ENCODE measurements at places on chromosomes 16 and 17.
A peak's percentile ranks its signal among the peaks of the same experiment; 100 is the strongest.

GRCh38 chr16:25027281-25027680 is 12.1 kb upstream of the ARHGAP17 start:
- DNase-seq = no peak

GRCh38 chr16:7990626-7991260 is 599.6 kb downstream of the TMEM114 start:
- no peak for DNase-seq

GRCh38 chr17:64498308-64499203 is 1.7 kb upstream of the POLG2 start:
- DNase-seq = no peak

DNA sequence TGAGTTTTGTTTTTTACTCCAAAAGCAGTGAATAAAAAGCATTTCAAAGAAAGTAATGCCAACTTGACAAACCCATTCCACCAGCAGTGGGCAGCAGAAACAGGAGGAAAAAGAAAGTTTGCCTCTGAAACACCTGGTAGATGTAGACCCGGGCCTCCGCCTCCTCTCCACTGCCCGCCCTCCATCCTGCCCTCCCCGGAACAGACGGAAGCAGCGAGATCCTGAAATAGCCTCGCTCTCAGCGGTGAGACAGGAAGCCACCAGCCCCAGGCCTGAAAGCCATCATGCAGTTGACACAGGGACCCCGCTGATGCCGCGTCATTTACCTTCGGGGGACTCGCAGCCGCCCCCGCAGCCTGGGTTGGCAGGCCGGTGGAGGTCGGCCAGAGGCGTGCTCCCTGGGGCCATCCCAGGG is 67.8 kb downstream of the C16orf78 start:
- no peak for DNase-seq

DNA sequence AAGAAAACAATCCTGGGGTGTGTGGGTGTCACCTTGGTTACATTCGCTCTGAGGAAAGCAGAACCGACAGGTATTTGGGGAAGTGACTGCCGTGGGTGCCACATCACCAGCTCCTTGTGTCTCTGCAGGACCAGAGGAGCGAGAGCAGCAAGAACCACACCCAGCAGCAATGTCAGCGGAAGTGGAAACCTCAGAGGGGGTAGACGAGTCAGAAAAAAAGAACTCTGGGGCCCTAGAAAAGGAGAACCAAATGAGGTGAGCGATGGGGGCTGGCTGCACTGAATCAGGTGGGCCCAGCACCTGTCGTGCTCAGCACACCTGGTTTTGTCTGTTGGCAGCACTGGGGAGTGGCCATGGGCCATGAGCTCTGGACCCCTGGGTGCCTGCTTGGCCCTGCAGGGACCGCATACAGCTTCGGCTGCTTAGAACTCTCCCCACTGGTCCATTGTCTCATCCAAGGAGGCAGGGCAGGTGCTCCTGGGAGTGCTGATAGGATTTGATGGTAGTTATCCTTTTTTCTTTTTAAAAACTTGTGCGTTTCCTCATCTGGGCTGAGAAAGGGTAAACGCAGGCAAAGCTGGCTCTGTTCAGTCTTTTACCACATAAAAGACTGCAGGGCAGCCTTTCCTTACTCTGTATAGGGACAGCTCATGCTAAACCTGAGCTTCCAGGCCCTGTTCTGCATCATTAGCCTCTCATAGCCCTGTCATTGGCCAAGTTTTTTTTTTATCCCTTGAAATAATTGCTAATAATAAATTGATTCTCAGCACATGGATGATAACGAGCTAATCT is 29.4 kb downstream of the HMOX2 start:
- DNase-seq = no peak

- no peak for DNase-seq
Measured at GRCh38 chr16:21986692-21987246, 14.1 kb downstream of the PDZD9 start.

DNA sequence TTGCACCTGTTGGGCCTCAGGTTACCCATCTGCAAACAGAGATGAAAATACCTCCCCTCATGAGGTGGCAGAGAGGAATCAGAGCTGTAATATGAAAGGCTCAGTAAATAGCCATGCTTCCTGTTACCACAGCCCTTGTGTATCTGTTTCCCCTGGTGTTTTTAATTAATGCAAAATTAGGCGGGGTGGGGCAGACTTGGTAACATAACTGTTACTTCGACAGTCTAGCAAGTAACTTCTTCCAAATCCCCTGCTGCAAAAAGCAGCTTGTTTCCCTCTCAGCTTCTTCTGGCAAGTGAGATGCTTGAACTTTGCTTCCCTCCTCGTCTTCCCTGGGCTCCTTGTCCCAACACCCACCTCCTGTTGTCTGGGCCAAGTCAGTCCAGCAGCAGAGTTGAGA is 381.5 kb downstream of the CPPED1 start:
- DNase-seq = no peak

DNA sequence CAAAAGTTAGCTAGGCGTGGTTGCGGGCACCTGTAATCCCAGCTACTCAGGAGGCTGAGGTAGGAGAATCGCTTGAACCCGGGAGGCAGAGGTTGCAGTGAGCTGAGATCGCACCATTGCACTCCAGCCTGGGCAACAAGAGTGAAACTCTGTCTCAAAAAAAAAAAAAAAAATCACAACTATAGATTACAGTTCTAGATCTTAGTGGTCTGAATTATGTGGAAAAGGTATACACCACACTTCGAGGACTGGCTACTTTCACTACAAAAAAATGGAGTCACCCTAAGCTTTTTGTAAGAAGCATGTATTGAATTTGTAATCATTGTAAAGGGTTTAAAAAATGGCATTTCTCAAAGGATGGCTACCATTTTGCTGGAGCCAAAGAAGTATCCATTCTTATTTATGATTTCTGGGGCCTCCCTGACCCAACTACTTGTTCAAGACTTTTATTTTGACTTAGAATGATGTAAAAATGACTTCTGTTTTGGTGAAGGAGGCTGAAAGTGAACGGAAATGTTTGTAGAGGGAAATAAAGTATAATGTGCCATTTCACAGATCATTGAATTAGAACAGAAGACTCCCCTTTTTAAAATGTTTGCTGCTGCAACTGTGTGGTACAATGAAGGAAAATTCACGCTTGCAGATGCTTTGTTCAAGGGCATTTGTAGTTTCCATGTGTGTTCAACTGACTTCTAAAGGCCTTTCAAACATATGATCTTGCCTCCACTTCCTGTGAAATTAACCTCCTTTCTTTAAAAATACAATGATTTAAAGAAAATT is 37.1 kb upstream of the NOL11 start:
- DNase-seq = no peak

DNA sequence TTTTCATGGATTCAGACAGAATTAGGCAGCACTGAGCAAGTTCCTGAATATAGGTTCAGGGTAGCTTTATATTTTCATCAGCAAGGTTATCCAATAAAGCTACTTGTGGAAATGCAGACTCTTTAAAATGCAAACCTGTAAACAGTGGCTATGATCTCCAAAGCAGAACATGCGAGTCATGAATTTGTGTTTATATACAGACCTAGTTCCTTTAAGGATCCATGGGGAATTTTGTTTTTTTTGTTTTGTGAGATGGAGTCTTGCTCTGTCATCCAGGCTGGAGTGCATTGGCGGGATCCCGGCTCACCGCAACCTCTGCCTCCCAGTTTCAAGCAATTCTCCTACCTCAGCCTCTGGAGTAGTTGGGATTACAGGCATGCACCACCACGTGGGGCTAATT is 14.8 kb downstream of the CLEC16A start:
- DNase-seq = no peak

DNA sequence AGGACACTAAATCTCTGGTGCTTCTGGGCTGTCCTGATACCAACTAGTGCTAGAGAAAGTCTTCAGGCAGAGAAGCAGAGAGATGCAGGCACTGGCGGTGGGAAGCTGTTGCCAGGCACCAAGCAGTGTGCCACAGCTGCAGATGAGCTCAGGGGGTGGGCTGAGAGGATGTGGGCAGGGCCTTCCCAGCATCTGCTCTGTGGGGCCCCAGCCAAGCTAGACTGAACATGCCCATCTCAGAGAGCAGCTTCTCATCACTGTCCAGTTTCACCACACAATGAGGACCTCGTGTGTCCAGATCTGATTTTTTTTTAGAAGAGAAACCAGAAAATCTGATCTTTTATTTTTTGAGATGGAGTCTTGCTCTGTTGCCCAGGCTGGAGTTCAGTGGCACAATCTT is 17.1 kb downstream of the PSKH1 start:
- peak; percentile 19 for DNase-seq

DNA sequence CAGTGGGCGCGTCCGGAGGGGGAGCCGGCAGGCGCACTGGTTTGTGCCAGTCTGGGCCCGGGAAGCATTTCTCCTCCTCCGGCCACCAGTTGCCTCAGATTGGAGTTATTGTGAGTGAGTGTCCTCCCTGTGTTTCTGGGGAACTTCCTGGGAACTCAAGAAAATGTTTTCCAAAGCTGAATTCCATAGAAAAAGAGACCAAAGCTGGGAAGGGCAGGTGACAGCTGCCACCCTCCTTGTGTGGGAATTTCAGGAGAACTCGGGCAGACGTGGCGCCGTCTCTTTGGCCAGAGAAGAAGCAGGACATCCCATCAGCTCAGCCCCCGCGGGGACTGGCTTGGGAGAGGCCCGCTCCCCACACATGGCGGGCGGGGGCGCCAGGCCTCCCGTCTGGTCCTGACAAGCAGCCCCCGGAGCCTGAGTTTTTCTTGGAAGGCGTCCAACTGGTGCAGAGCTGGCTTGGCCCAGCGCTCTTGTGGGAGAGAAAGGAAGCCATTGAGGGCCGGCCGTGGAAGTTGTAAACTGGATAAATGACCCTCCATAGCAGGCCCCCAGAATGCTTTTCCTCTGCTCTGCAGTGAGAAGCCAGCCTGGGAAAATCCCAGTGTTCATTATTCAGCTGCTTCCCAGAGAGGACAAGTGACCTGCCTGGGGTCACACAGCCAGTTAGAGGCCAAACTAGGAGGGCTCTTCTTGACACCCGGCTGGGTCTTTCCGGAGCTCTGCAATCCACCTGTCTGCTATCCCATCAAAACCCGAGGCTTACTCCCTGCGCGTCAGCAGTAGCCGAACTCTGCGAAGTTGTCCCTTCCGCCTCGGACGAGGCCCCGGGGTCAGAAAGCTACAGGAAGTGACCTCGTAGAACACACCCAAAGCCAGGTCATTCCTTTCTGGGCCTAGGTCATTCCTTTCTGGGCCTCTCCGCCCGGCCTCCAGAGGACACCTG is 39.2 kb upstream of the GSE1 start:
- DNase-seq = no peak

GRCh38 chr16:83714286-83714685 is 93.5 kb upstream of the HSBP1 start:
- DNase-seq = no peak

DNA sequence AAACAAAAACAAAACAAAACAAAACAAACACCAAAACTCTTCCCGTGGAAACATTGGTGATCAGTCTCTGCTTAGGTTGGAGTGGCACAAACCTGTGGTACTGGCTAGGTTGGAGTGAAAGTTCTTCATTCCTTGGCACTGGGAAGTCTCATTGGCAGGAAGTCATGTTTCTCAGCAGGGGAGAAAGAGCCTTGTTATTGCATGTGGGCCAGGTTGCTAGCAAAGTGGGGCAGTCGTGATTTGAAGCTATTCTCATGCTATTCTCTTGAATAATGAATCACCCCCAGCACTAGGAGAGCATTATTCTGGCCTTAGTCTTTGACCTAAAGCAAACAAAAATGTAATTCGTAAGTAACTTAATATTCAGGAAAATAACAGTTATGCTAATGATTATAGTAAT is 24.3 kb upstream of the B4GALNT2 start:
- DNase-seq = peak; percentile 69

DNA sequence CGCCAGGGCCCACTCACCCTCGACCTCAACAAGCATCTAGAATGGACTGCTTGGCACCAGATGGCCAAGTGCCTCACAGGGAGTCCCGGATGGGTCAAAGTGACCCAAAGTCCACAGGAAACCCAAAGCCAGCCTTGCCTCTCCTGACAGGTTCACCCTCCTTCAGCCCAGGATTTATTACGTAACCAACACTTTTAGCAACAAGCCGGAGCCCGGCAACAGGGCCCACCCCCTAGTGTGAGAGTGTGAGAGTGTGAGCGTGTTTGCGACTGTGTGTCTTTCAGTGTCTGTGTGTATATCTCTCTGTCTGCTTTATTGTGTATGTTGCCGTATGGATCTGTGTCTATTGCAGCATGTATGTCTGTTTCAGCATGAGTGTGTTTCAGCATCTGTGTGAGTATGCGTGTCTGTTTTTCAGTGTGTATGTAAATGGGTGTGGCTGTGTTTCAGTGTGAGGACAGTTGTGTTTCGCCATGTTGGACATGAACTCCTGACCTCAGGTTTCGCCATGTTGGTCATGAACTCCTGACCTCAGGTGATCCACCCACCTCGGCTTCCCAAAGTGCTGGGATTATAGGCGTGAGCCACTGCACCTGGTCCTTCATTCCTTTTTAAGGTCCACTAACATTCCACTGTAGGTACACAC is 13.7 kb upstream of the PEMT start:
- DNase-seq = no peak
